NCI-H446 treated with DMSO at 0.1 percent for 48 hours (cell line): ENCODE measurements at places on chromosomes 1 and 21.
A peak's percentile ranks its signal among the peaks of the same experiment; 100 is the strongest.

DNA sequence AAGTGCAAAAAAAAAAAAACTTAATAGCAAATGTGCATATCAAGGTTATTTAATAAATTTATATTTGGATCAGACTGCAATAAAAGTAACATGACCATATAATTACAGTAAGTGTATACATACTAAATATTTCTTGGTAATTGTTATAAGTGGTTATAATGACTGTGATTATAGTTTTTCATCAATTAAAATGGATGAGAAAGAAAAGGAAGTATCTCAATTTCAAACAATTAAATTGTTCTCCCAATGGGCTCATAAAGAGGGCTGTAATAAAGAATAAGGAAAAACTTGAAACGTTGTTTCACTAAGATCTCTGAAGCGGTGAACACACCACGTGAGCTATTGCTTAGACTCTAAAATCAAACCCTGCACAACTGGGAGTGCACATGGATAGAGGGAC lies 104.1 kb downstream of the CDC42BPA start:
- DNase-seq: no peak

- no peak for DNase-seq
These were observed 356.6 kb downstream of the PLA2G4A start for GRCh38 chr1:187185389-187185788.

GRCh38 chr1:31666263-31666963 lies 21.7 kb upstream of the PEF1 start:
- no peak for DNase-seq

DNA sequence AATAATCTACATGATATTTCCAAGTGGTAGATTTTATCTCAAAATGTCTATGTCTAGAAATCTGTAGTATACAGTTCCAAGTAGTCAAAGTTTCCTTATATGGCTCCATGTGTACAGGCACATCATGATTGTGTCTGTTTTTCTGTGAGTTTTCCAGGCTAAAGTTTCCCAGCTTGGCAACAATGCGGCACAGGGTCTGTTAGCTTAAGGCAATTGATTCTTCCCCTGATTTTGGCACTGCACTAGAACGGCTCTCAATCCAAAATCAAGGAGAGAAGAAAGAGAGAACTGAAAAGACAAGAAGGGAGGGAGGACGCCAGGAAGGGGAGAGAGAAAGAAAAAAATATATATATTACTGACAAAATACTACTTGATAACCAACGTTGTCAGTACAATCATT lies 193.9 kb upstream of the SNX7 start:
- DNase-seq: peak; percentile 80

DNA sequence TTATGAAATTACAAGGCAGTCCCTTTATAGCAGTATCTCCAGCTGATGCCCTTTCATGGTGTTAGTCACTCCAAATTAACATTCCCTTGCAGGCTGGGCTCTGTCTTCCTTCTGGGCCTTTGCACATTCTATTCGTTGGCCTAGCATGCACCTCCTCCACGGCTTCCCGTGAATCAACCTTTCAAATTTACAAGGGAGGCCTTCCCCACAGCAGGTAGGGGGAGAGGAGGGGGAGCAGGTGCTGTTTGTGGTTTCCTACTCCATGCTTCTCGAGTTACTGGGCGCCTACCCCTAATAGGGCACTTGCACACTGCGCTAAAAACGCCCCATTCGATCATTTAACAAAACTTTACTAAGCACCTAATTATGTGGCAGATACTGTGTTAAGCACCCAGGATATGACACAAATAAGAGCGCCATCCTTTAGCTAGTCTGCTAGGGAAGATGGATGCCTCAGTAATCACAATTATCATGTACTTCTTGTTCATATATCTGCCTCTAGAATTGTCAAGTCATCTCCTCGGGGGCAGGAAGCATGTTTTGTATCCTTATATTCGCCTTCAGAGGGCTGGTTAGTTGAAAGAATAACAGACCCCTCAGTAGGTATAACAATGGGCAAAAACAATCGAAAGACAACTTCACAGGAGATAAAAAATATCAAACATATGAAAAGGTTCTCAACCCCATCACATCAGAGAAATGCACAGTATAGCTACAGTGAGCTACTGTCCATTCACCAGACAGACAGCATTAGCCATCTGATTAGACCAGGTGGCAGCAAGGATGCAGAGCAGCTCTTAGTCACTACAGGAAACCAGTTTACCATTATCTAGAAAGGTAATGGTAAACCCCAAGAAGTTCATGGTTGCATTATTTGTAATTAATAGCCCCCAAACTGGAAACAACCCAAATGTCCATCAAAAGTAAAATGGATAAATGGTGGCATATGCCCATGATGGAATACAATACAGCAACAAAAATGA lies 1.7 kb upstream of the ADAR start:
- DNase-seq: no peak

GRCh38 chr1:44576456-44577150 lies 97.7 kb downstream of the TMEM53 start:
- DNase-seq: no peak

DNA sequence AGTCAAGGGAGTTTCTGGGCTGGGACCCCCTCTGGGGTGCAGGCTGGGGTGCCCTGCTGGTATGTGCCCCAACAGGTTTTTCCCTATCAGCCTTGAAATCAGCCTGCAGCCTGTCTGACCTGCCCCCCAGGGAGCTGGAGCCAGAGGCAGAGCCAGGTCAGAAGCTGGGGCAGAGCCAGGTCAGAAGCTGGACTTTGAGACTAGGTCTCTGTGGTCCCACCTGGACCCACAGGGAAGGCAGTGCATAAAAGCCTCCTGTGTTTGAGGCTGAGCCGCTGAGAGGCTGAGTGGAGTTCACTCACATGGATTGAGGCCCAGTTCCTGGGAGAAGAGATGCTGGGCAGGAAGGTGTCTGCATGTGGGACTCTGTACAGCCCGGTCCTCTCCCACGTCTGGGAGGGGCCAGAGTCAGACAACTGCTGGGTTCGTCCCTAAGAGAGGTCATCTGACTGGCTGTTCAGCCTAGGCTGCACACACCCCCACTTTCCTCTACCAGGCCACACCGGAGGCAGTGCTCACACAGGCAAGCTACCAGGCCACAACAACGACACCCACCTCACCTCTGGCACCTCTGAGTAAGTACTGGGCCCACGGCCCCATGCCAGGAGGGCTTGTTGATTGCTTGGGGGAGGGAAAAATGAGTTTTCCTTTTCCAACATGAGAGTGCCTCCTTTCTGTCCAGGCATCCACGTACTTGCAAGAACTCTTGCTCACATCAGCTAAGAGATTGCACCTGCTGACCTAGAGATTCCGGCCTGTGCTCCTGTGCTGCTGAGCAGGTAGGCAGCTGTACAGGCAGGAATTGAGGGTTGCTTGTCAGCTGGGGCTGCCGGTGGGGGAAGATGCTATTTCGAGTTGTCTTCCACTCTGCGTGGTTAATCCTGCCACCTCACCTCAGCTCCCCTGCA lies at the start of gene ANXA9:
TSS of gene ANXA9 (plus strand) at position 488 of the 908 bp plus-strand sequence. CDS start 814 bp downstream, outside the sequence.
- no peak for DNase-seq
